CD4-positive, CD25-positive, alpha-beta regulatory T cell (primary cell): ENCODE measurements at places on chromosomes 1 and 21.

GRCh38 chr1:112143871-112144441 lies 154.5 kb upstream of the KCND3 start:
- no peak for DNase-seq

- DNase-seq: no peak
These were observed 1.4 kb upstream of the MAD2L2 start for GRCh38 chr1:11682287-11682771.

GRCh38 chr21:27250366-27250765 lies 283.5 kb upstream of the ADAMTS5 start:
- DNase-seq: no peak

- no peak for DNase-seq
These were observed 19.4 kb downstream of the RGL1 start for GRCh38 chr1:183824291-183824690.

DNA sequence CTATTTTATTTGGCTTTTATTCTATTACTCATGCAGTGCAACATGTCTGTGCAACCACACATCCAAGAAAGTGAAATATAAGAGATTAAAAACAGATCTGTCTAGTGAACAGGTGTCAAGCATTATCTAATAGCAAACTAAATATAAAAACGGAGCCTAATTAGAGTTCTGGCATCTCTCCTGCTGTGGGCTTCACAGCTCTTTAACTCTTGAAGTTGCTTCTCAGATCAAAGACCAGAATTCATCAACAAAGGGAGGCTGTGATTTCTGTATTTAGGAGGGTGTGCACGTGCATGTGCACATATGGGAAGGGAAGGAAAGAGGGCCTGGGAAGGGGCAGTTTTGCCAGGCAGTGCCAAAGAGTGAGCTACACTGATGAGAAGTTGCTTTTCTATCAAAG lies 81.0 kb downstream of the MIS18A start:
- DNase-seq: no peak

DNA sequence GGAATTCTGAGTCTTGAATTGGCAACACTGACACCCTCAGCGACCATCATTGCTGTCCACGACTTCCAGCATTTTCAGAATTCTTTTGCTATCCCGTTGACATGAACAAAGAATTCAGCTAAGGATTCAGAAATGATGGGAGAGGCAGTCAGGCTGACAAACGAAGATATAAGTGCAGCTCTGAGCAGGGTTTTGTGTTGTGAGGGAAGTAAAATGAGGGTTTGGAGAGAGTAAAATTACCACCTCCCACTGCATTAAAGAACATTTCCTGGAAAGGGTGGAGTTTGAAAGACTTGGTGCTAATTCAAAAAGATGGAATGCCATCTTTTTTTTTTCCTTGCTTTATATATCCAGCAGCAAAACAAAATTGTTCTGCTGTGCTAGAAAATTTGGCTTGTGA lies 4.9 kb upstream of the ELK4 start:
- DNase-seq: no peak

DNA sequence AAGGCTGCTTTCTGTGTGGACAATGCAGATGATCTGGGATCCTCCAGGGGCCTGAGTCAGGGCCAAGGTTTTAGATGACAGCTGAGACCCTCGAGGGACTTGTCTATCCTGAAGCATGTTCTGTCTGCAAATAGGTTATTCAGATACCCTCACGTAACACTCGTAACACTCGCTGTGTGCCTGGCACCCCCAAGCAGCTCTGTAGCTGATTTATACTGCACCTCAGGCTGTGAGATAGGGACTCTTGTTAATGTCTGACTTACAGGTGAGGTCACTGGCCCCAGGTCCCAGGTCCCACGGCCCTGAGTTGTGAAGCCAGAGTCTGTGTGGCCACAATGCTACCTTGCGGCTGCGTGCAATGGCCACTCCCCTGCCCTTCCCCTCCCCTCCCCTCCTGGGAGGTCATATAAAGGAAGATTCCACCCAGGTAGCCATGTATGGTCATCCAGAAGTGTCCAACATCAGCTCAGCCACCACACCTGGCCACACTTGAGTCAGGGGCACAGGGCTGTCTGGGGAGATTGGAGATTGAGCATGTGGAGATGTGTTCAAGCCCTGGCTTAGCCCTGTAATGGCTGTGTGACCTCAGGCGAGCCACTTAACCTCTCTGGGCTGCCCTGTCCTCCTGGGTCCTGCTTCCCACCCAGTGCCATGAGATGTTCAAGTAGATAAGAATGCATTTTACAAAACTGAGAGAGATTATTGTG lies 687.7 kb downstream of the MATN1 start:
- no peak for DNase-seq
